Astrocyte (in vitro differentiated cells and primary cell): ENCODE measurements at places on chromosomes 1 and 21. TPM values are rescaled to one million over a fixed set of nuclear protein-coding genes. Genes with fewer than 3 reads are reported as not detected.

Gene MACO1
- total RNA-seq: 31.8 and 37.4 TPM in 2 replicates

GRCh38 chr1:243256590-243256989, 749 bp downstream of the SDCCAG8 start:
- DNase-seq: no peak

DNA sequence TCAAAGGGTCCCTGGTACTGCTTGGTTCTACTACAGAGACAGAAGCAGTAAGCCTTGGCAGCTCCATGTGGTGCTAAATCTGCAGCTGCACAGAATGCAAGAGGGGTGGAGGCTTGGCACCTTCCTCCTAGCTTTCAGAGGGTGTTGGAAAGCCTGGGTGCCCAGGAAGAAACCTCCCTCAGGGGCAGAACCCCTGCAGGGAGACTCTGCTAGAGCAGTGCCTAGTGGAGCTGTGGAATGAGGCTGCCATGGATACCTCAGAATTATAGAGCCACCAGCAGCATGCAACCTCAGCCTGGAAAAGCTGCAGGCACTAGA, 76.2 kb upstream of the TLR5 start:
- DNase-seq: no peak

- no peak for DNase-seq
Measured at GRCh38 chr1:233393084-233393840, 65.7 kb downstream of the MAP3K21 start.

DNA sequence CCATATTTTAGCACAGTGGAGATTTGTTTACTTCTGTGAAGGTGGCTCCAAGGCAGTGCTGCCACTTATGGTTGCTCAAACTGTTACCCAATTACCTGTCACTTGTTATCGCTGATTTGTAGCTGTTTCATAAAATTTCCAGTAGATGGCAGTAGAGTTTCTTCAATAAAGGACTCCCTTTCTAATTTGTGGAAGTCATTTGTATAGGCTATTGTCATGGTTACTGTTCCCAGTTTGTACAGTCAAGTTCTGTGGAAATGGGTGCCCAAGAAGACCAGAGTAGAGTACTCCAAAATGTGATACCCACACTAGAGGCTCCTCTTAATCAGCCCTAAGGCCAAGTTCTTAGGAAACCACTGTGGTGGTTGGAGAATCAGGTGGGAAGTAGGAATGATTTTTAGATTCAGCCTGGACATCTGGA, 186.1 kb downstream of the CLEC20A start:
- peak; percentile 65 for DNase-seq

Gene PTPRF
- total RNA-seq: 231 and 275 TPM in 2 replicates

- DNase-seq: no peak
Measured at GRCh38 chr1:59165353-59165752, 131.5 kb upstream of the FGGY start.

Gene AMY1B
- not detected in 2 replicates for total RNA-seq

DNA sequence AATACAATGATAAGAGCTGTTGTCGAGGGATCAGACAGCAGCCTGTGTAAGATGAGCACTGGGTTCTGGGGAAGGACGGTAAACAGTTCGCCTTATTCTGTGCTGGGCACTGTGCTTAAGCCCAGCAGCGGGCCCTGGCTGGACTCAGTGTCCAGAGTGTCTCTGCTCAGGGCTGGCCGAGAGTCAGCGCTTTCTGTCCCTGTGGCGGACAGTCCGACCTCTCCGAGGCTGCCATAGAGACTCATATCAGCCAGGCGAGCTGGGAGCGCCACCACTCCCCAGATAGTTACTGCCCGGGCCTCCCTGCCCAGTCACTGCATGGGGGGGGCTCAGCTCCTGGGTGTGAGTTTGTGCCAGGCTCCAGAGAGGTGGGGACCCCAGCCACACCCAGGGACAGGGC, 14.7 kb upstream of the NPHP4 start:
- DNase-seq: no peak

Gene GNG4
- total RNA-seq: 2.6 and 3.8 TPM in 2 replicates

- DNase-seq: no peak
Measured at GRCh38 chr1:213733705-213734104, 254.1 kb upstream of the PROX1 start.

GRCh38 chr1:204108312-204109141, 35.6 kb downstream of the SOX13 start:
- DNase-seq: no peak

Gene PRUNE1
- 14.3 and 17.6 TPM in 2 replicates for total RNA-seq

Gene ZNF593
- 34.4 and 37.6 TPM in 2 replicates for total RNA-seq

DNA sequence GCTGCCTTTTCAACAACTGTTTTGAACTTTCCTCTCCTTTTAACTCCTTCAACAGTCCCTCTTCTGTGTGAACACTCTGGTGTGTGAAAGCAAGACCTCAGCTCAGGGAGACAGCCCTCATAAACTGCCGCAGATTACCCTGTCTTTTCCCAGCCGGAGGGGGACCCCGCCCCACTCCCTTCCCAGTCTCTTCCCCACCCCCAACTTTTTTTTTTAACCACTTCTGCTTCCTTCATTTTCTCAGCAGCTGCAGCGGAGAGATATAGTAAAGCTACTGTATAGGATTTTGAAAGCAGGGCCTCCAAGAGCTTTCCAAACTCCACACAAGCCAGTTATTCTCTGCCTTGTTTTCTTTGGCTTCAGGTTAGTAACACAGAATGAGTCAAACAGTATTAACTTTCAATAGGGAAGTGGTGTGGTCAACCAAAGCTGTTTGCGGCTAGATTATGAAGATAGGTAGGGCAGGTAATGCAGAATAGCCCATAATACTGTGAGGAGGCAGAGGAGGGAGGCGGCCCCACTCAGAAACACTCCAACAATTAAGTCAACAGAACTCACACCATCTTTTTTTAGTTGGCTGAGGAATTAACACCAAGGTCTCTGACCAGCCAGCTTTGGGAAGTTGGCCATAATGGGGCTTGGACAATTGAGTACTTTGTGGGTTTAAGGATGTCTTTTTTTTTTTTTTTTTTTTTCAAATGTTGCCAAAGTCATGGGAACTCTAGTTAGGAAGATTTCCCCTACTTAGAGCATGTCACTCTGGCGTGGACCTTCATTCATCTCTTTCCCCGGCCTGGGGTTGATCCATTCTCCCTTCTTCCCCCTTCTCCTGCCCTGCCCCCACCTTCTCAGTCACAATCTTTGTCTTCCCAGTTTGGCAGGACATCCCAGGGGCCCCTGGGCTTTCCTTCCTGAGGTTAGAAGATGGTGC, 177.0 kb downstream of the CLIC6 start:
- DNase-seq: peak; percentile 96

Gene CYP2J2
- 1.8 TPM in 2 replicates for total RNA-seq

- DNase-seq: no peak
Measured at GRCh38 chr1:247336390-247336789, 4.7 kb upstream of the ZNF496 start.

DNA sequence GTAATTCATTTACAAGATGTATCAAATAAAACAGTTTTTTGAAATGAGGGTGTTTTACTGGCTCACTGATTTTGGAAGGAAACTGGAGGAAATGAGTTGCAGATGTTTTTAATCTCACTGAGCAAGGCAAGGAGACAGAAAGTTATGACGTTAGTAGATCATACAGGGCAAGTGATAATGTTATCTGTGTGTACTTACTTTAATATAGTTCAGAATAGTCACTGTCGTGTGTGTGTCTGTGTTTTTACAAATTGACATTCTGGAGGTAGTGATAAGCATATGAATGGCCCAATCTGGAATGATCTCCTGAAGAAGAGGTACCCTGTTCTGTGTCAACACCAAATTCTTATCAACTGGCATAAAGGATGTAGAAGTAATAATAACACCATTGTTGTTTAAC, 1.9 kb upstream of the GBP4 start:
- no peak for DNase-seq

DNA sequence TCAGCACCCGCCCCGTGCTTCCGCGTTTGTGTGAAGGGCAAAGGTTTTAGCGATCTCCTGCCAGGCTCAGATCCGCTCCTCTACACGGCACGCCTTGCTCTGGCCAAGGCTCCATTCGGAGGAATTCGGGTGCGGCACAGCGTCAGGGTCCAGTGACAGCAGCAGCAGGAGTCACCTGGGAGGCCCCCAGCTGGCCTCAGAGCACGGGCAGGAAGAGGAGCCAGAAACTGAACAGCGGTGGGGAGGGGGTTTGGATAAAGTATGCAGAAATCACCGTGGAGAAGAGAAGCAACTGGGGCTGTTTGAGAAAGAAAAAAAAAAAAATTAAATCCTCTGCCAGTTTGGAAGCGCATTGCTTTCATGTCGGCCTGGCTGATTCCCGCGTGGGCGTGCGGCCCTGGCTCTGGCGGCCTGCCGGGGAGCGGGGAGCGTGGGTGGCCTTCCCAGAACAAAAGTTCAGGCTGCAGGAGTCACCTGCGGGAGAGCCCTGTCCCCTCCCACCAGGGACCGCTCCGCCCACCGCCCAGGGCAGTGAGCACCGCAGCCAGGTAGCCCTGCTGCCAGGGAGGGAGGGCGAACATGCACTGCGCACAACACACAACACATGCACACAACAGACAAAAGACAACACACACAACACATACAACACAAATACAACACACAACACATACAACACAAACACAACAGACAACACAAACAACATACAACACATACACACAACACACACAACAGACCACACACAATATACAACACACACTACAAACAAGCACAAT, 107.6 kb downstream of the ETS2 start:
- DNase-seq: peak; percentile 67

Gene S100A7
- not detected in 2 replicates for total RNA-seq

DNA sequence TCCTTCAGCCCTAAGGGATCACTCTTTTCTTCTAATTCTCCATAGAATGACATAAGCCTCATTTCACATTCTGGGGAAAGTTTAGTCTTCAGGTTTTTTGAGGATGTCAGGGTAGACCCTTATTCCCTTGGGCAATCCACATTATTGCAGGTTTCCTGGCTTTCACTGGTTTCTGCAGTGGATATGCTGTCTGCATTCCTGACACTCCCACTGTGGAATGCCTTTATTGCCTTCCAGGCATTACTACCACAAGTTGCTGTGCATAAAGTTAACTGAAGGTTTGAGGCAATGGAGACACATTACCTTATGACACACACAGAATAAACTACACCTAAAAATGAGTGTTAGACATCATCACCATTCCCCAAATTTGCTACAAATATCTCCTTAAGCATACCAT, 12.7 kb downstream of the FASLG start:
- DNase-seq: peak; percentile 81

GRCh38 chr1:77424236-77424635, 142.4 kb downstream of the AK5 start:
- DNase-seq: peak; percentile 46

DNA sequence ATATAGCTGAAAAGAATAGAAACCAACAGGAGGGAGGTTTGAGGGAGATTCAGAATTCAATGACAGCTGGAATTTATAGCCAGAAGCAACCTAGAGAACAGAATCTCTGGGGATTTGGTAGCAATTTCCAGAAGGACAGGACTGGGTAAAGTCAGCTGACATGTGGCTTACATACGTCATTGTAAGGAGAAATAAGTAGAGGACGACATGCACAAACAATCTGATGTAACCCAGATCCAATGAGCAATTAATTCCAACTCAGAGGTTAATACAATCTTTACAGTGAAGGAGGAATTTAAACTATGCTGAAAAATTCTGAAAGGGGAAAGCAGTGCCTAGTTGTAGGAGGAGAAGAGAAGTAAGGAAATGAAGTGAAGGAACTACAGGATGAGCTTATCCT, 383.9 kb downstream of the PTBP2 start:
- no peak for DNase-seq

- DNase-seq: no peak
Measured at GRCh38 chr1:173099166-173099565, 48.4 kb upstream of the TNFSF18 start.

DNA sequence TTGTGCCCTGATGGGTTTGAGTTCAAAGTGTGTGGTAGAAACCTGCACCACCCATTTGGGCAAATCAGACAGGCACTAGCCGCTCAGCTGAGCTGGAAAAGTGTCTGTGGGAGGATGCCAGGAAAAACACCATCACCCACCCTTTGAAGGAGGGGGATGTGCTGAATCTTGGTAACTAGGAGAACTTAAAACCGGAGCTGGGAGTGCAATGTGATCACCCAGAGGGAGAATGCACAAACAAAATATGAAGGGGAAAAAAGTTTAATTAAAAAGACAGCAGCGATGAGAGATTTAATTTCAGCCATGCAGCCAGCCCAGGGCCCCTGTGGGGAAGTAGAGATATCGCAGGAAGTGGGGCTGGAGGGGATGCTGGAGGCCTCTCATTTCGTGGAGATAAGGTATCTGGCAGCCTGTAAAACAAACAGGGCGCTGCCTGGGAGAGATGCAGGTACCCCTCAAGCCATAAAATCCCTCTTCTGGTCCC, 86.8 kb upstream of the BCAR3 start:
- no peak for DNase-seq

Gene EDARADD
- total RNA-seq: 0.98 and 2.2 TPM in 2 replicates

Gene AURKAIP1
- total RNA-seq: 135 and 139 TPM in 2 replicates
